ENCODE measurements at places on chromosomes 6 and 20.

DNA sequence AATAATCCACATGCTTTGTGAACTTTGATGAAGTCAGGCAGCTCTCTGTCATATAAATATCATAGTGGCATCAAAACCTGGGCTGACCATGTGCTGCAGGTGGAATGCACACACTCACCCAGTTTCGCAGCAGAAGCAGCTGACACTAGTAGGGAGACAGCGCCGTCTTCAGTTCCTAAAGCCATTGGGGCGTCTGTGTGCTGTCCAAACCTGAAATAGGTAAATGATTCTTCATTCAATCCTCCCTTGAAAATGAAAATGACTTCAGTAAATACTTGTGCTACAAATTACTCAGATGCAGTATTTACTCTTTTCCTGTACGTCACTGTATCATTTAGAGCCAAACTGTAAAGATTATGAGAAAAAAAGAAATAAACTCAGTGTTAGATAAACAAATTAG lies 127.5 kb downstream of the EYA4 start:
- DNase-seq: no peak

DNA sequence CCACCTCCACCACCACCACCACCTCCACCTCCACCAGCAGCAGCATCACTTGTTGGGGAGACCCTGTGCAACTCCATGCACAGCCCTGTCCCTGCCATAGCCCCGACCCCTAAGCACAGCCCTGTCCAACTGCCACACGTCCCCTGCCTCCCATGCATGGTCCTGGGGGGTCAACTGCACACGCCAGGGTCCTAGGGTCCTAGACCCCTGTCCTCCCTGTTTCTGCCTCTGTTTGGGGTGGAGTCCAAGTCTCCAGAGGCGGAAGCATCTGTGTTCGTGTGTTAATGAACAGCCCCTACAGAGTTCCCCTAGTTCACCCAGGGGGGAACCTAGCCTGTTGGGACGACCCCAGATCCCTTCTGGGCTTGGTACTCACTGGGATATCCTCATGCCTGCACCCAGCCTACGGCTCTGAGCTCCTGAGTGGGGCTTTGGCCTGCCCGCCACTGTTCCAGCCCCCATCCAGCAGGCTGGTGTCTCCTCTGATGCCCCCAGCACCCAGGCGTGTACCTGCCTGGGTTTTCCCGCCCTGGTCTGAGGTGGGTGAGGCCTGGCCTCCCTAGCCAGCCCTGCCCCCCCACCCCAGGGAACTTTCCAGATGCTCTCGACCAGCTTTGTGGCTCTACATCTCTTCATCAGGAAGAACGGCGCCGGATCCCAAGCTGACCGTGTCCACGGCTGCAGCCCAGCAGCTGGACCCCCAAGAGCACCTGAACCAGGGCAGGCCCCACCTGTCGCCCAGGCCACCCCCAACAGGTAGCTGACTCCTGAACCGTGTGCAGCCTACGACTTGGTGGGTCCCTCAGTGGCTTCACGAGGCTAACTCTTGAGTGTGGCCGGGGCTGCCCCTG lies 2.5 kb upstream of the TNFRSF6B start:
- no peak for DNase-seq

DNA sequence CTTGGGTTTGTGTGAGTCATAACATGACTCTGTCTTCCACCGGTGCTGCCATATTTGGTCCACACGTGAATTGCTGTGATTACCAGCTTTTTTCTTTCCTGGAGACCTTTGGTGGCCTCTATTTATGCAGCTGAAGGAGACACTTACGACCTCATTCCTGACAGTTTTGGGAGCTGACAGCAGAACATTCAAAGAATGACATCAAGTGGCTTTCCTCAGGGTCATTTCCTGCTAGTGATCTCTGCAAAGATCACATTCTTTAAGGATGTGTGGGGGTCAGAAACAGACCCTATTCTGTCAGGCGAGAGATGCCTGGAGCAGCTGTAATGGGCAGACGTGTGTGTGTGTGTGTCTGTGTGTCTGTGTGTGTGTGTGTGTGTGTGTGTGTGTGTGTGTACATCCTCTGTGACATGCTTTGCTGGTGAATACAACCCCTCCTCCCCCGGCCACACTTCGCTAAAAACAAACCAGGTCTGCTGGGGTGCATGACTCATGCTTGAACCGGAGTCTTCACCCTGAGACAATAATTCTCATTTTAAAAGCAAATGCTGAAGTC lies 115.6 kb downstream of the TMEM170B start:
- no peak for DNase-seq

- DNase-seq: no peak
These were observed 461.3 kb downstream of the KIF16B start for GRCh38 chr20:16111852-16112412.

DNA sequence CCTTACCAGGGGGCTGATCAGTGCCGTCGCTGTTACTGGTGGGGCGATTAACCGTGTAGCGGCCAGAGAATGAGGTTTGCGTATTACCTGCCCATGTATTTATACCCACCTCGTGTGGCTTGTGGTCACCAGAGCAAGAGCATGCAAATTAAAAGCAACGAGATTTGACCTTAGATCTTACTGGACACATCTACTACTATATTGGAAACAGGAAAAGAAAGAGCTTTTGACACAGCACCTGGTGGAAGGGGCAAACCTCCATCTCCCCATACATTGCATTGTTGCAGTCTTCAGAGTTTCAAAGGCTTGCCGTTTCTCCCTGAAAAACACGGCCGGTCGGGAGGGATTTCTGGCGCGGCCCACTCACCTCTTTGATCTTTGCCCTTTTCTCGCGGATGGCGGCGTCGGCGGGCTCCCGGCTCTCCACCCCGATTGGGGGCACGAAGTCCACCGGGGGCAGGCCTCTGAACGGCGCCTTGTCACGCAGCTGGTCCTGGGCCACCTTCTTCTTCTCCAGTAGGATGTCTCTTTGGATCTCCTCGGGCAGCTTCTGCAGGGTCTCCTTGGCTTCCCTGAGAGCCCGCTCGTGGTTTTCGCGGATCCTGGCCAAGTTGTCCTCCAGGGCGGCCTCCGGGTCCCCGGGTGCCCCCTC lies 1.3 kb downstream of the MAN1A1 start:
- DNase-seq: no peak

- DNase-seq: no peak
These were observed 56.9 kb downstream of the CD164 start for GRCh38 chr6:109325400-109325801.

GRCh38 chr6:158707120-158707820 lies 57.4 kb downstream of the SYTL3 start:
- no peak for DNase-seq

- DNase-seq: no peak
These were observed 171.4 kb upstream of the SYNDIG1 start for GRCh38 chr20:24297993-24298392.

DNA sequence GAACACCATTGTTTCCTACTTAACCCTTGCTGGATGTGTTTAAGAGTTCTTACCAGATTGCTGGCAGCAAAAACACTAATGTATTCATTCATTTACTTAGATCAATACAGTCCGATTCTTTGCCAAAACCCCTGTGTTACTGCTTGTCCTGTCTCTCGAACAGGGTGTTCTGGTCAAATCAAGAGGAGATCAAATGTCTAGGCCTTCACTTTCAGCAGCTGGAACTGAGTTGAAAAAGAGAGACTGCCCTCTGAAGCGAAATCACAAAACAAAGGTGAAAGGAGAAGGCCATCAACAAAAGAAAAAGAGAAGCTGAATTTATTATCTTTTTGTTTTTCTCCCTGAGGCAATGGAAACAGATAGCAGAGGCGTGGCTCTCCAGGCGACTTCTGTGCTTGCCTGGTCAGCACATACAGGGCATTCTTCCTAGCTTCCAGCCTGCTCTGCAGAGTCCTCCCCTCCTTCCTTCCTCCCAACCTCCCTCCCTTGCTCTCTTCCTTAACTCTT lies 44.1 kb upstream of the GCM1 start:
- DNase-seq: no peak

Data from esophagus squamous epithelium (tissue), 5 donors.